ENCODE measurements at places on chromosomes 7 and 10.

GRCh38 chr10:30080161-30080560 lies 20.8 kb upstream of the JCAD start:
- DNase-seq: no peak

GRCh38 chr7:2782565-2782964 lies 61.5 kb downstream of the GNA12 start:
- no peak for DNase-seq

- DNase-seq: no peak
Observed at GRCh38 chr10:75180592-75180991, 30.0 kb upstream of the VDAC2 start.

DNA sequence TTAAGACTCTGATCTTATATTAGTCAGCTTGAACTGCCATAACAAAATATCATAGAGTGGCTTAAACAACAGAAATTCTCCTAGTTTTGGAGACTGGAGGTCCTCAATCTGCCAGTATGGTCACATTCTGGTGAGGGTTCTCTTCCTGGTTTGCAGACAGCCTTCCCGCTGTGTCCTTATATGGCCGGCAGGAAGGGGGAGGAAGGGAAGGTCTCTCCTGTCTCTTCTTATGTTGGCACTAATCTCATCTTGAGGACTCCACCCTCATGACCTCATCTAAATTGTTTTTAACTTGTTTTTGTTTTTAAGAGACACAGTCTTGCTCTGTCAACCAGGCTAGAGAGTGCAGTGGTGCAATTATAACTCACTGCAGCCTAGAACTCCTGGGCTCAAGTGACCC lies 53.1 kb downstream of the VPS41 start:
- DNase-seq: no peak

Data from GDM1 (cell line).